Fibroblast of the aortic adventitia (primary cell): ENCODE measurements at places on chromosomes 3 and 15. TPM values are rescaled to one million over a fixed set of nuclear protein-coding genes. Genes with fewer than 3 reads are reported as not detected.

The FANCD2OS gene
- not detected in 2 replicates for total RNA-seq

The ERICH6 gene
- total RNA-seq = 0.18 and 0.41 TPM in 2 replicates

The ECE2 gene
- not detected in 2 replicates for total RNA-seq

The LIPH gene
- total RNA-seq = 0.08 and 0.36 TPM in 2 replicates

The KNG1 gene
- total RNA-seq = not detected in 2 replicates

The SPINK8 gene
- not detected in 2 replicates for total RNA-seq

The HTR3E gene
- total RNA-seq = not detected in 2 replicates

The GRM7 gene
- total RNA-seq = 0.09 TPM in 1 of 2 replicates, not detected in the other

The TGM4 gene
- not detected in 2 replicates for total RNA-seq

The OSBPL10 gene
- 6.7 and 15.0 TPM in 2 replicates for total RNA-seq

The SOX14 gene
- total RNA-seq = not detected in 2 replicates

The CCR3 gene
- total RNA-seq = not detected in 2 replicates

The FOXB1 gene
- not detected in 2 replicates for total RNA-seq

The GYG1 gene
- 15.0 and 53.4 TPM in 2 replicates for total RNA-seq

The MKRN2OS gene
- not detected in 2 replicates for total RNA-seq

The MAP4 gene
- 80.1 and 157 TPM in 2 replicates for total RNA-seq

The CCDC13 gene
- 0.27 and 8.6 TPM in 2 replicates for total RNA-seq

The TMOD2 gene
- total RNA-seq = 11.2 and 18.9 TPM in 2 replicates

The RARB gene
- total RNA-seq = 3.1 and 4.2 TPM in 2 replicates

The GCSAM gene
- total RNA-seq = not detected in 2 replicates

The HRH1 gene
- total RNA-seq = 7.4 and 20.6 TPM in 2 replicates

The TRIM42 gene
- not detected in 2 replicates for total RNA-seq
